ENCODE measurements at places on chromosomes 7 and 10.

- no peak for DNase-seq
These were observed 30.3 kb upstream of the KEL start for GRCh38 chr7:142992427-142992826.

DNA sequence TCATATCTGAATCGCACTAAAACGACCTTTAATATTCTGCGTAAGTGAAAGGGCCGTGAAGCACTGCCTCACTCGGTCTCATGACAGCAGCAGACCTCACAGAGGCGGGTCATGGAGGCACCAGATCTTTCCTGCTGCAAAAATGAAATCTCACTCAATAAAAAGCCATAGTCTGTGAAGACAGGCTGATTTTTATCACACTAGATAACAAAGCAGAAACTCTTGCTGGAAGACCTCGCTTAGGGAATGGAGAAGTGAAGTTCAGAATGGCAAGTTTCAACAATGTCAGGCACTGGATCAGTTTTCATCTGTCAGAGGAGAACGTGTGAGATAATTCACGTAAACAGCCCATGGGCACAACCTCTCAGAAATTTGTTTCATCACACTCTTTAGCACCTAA is 8.0 kb downstream of the SEPHS1 start:
- no peak for DNase-seq

GRCh38 chr10:48197236-48197899 is 77.1 kb downstream of the FRMPD2 start:
- no peak for DNase-seq

- DNase-seq, result no peak
These were observed 180.6 kb upstream of the CHRM2 start for GRCh38 chr7:136687693-136688322.

DNA sequence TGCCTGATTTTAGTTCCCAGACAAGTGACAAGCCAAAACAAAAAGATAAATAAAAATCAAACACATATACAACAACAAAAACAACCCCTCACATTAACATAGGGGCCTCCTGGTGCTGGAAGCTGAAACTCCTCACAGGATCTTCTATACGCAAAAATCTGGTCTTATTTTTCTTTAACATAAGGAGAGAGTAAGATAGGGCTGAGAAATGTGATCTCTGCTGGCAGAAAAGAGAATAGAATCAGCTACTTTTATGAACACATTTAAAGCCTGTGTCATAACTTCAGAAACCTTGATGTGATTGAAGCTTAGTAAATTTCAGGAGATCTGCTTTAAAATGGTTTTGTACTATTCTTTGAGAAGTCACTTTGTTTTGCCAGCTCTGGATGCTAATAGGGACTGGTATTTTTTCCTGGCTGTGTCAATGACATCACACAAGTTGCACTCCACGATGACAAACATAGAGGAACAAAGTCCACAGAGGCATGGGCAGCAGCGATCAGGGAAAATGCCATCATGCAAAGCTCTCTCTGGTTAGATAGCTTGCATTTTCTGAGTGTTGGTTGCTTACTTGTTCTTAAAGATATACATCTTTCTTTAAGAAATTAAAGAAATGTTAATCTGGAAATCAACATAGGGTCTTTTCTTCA is 176.6 kb upstream of the SP4 start:
- DNase-seq, result no peak

- DNase-seq, result no peak
These were observed 344.1 kb upstream of the PRKCQ start for GRCh38 chr10:6924166-6924565.

Data from hematopoietic multipotent progenitor cell (in vitro differentiated cells).